Activated gamma-delta T cell (primary cell): ENCODE measurements at places on chromosomes 7 and 10.

GRCh38 chr7:92517631-92518030 is 10.7 kb downstream of the PEX1 start:
- DNase-seq = no peak

DNA sequence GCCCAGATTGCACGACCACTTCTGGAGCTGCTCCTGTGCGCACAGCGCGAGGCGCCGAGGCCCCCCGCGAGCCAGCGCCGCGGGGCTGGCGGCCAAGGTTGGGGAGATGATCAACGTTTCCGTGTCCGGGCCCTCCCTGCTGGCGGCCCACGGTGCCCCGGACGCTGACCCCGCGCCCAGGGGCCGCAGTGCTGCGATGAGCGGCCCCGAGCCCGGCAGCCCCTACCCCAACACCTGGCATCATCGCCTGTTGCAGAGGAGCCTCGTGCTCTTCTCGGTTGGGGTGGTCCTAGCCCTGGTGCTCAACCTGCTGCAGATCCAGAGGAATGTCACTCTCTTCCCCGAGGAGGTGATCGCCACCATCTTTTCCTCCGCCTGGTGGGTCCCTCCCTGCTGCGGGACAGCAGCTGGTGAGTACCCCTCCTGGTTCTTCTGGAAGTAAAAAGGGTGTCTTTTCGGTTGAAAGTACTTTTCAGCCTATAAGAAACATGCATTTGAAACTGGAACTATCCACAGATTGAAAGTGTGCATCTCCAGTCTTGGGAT is 683 bp downstream of the INSIG1 start:
- no peak for DNase-seq

DNA sequence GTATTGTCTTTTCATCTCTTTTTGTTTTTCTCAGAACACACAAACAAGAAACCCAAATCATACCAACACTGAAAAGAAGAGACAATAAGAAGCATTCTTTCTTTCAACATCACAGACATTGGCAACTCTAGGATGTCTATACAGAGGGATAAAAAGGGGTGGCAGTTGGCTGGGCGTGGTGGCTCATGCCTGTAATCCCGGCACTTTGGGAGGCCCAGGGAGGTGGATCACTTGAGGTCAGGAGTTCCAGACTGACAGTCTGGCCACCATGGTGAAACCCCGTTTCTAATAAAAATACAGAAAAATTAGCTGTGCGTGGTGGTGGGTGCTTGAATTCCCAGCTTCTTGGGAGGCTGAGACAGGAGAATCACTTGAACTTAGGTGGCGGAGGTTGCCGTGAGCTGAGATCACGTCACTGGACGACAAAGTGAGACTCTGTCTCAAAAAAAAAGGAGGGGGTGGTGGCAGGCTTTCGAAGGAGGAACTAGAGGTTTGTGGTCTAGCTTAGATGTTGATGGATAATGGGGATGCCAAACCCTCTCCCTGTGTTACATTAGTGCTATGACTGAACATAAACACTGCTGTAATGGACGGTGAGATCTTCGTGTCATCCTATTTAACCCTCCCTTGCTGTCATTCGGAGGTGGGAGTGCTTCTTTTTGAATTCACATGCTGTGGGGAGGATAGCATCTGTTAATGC is 9.4 kb downstream of the CNNM2 start:
- DNase-seq = no peak

- no peak for DNase-seq
Measured at GRCh38 chr7:99126921-99127553, 16.9 kb downstream of the SMURF1 start.

DNA sequence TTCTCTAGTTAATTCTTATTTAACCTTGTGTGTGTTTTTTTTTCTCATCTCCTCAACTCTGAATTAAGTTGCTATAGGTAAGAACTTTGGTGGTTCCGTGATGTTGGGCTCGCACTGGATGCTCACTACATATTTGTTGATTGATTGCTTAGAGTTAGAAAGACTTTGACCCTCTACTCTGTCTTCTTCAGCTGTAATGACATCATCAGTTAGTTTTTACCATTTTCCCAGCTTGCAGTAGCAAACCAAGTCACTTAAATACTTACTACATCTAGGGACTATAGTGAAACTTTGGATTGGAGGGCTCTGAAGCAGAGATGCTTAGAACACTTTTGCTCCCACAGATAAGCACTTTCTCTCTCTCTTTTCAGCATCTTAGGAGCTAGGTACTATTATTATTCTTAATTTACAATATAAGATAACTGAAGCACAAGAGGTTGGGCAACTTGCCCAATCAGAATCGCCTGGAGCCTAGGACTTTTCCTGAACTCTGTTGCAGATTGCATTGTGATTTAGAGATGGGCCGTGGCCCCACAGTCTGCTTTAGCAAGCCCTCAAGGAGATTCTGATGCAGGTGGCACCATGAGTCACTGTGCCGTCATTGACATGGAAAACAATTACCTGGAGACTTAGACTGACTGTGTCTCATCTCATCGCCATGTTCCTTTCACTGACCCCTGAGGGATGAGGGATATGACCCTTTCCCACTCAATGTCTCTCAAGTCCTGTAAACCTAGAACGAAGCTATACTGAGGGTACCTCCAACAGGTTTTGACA is 471.9 kb upstream of the PODXL start:
- no peak for DNase-seq

DNA sequence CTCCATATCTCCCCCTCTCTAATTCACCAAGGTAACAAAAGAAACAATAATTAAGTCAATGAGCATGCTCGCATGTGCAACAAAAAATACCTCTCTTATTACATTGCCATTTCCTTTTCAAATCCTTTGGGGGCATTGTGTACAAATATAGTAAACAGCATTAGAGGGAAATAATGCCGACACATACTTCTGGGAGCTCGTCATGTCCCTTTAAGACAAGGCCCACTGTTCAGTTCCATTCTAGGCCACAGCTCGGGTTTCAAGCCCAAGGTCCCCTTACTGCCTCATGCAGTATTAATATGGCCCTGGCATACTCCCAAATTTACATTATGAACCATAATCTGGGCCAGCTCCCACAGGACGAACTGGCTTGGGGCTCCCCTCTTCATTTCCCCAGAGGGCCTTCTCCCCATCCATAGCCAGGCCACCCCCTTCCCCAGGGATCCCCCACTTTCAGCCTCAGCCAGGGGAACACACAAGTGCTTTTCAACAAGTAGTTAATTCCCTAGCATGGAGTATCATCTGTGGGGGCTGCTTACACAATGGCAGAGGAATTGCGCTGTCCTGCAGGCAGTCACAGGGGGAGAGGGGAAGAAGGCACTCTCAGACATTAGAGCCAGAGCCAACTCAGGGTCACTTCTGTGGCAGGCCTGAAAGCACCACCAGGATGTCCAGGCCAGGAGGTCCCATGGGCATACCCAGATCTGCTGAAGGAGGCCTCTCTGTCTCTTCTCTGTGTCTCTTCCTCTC is 110.6 kb downstream of the KCNMA1 start:
- no peak for DNase-seq

DNA sequence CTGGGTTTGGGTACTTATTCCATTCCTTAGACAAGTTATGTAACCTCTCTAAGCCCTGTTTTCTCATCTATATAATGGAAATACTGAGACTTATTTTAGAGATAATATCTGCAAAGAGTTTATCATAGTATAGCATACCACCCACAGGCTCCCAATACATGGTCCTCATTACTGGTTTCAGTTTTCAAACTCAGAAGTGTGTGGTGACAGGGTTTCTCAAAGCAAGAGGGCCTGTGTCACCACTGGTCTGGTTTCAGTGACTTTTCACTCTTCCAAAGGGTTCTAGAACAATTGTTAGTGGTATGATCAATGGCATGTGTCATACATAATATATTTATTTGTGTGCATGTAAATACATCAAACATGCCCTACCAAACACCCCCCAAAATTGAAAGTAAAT is 89.2 kb upstream of the BMPER start:
- no peak for DNase-seq

DNA sequence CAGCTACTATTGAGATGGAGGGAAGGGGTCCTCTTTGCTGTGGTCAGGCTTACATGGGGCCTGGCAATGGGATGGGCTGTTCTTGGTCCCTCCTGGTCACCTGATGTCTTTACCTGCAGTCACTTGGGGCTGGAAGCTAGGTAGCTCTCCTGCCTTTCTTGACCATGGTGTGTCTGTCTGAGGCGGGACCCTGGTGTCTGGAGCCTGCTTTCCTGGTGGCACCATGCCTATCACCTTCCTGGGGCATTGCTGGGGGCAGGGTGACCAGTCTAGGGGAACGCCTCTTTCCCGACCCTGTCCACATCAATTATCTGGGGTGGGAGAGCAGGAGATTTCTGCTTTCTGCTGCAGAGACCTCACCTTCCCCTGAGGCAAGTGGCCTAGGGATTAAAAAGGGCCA is 55.6 kb downstream of the ARHGAP22 start:
- no peak for DNase-seq

- DNase-seq = no peak
Measured at GRCh38 chr7:116583653-116584052, 58.8 kb downstream of the CAV1 start.

DNA sequence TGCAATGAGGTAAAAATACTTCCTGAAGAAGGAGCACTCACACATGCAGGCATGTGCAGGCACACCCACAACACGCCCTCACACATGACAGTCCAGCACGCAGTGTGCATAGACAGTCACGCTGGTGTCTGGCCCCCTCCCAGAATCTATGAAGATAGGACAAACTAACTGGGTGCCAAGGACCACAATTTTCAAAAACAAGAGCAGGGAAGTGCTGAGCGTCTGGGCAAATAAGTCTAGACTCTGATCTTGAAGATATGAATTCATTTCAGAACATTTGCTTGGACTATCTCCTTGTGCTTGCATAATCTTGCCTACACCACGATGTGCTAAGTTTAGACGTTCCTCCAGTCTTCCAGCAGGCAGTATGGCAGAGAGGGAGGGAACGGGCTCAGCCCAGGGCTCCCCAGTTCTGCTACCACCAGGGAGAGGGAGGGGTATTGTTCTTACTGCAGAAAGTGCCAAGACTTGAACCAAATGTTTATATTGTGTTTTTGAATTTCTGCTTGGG is 276.5 kb upstream of the KLF6 start:
- DNase-seq = no peak

GRCh38 chr7:53500076-53500475 is 464.6 kb downstream of the POM121L12 start:
- no peak for DNase-seq

- no peak for DNase-seq
Measured at GRCh38 chr7:18390535-18390907, 105.0 kb upstream of the HDAC9 start.

DNA sequence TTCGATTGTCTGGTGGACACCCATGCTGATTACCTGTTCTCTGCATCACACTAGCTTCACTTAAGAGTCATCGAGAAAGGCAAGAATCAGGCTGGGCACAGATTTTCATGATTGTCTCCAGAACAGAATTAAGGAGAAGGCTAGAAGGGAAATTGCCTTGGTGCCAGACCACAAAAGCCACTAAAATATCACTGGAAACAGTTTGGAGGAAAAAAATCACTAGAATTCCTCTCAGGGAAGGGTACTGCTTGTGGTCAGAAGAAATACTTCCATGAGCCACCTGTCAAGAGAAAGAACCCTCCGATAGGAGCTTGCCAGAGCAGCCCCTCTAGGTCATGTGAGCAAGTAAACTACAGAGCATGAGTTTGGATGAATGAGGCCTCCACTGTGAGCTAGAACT is 269.3 kb upstream of the TEX47 start:
- no peak for DNase-seq

DNA sequence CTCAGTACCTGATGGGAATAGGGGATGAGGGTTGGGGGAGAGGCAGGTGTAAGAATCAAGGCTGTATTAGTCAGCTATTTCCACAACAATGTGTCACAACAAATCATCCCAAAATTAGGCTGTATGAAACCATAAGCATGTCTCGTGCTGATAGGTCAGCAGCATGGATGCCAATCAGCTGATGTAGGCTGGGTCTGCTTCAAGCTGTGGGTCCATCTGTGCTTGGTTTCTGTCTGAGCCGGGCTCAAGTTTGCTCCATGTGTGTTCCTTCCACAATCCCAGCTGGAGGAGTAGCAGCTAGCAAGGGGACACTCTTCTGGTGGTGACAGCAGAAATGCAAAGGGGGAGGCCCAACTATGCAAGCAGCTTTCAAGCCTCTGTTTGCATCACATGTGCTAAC is 97.9 kb upstream of the ZNF746 start:
- DNase-seq = no peak

GRCh38 chr7:1176891-1177373 is 16.9 kb upstream of the ZFAND2A start:
- peak; percentile 43 for DNase-seq

GRCh38 chr7:137891016-137891655 is 44.4 kb upstream of the DGKI start:
- DNase-seq = no peak

- DNase-seq = no peak
Measured at GRCh38 chr7:5578495-5578894, 154.9 kb upstream of the TNRC18 start.

GRCh38 chr10:56135828-56136227 is 225.2 kb downstream of the ZWINT start:
- no peak for DNase-seq

- DNase-seq = no peak
Measured at GRCh38 chr7:69619635-69620034, 21.4 kb downstream of the AUTS2 start.

DNA sequence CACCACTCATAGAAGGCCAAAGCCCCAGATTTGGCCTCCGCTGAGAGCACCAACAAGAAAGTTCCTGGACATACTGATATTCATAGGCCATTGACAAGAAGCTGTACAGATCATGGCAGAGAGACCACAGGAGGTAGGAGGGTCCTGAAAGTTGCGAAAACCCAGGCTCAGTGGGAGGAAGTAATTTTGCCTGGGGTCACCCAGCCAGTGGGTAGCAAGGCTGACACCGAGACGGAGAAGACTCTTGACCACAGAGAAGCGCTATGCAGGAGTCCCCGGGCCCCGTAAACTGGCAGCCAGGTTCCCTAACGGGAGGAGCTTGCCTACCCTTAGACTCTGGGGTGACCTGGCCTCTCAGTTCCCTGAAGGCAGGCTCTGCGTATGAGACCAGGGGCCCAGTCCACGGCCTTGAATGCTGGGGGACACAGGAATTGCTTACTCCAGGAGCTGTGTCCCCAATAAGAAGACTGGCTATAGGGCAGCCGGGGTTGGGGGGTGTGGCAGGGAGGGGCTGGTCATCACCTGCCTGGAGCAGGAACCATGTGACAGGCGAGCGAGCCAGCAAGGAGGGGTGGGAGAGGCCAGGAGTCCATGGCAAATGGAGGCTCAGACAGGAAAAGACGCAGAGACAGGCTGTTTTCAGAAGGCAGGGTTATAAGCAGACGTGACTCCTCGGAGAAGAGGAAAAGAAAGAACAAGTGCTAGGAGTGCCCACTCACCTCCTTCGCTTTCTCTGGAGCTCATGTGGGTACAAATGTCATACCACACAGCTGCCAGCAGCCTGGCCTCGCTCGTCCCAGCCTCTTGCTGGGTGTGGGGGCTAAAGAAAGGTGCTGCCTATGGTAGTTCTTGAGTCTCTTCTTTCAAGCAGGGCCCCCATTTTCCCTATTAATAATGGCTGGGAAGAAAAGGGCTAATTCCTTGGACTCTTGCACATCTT is 24.6 kb upstream of the NPFFR1 start:
- DNase-seq = no peak

DNA sequence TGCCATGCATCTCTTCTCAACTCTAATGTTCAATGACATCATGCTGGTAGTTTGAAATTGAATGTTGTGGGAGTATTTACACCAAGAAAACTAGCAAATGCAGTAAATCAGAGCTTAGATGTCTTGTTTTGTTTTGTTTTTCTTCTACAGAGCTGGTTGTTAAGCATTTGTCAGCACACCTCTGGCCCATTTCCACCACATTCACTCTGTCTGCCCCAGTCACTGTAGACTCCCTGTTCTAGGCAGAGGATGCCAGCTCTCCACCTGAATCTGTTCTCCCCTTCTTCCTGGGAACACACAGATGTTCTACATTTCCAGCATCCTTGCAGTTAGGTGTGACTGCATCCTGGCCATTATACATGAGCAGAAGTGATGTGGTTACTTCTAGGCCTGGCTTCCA is 4.1 kb upstream of the ARHGAP22 start:
- no peak for DNase-seq
